ENCODE measurements at places on chromosomes 5 and 9.
A peak's percentile ranks its signal among the peaks of the same experiment; 100 is the strongest.

DNA sequence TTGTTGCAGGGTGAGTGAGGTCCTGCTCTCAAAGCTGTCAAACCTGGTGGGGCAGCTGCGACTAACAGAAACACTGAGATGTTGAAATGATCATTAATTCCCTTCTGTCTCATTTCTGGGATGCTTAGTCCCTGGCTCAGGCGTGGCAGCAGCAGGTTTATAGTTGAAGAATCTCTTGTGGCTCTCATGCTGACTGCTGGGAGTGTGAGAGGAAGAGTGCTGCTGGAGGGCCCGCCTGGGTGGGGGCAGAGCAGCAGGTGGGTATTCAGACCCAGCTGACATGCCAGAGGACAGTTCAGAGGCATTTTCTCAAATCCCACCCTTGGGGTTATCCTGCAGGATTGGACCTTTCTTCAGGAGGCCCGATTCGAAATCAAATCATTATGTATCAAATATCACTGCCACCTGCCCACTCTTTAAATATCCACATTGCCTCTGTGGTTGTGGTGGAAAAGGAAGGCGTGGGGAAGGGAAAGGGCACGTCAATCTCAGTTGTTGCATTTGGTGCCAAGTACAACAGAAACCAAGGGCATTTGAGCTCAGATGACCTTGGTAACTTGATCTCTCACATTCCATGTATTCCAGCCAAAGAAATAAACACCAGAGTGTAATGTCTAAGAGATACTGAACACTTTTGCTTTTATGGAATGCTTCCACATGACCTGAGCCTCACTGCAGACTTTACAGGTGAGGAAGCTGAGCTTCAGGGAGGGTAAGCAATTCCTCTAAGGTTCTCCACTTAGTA is 224.3 kb downstream of the AOPEP start:
- no peak for DNase-seq

GRCh38 chr5:1770443-1770802 is 29.2 kb downstream of the MRPL36 start:
- no peak for DNase-seq

DNA sequence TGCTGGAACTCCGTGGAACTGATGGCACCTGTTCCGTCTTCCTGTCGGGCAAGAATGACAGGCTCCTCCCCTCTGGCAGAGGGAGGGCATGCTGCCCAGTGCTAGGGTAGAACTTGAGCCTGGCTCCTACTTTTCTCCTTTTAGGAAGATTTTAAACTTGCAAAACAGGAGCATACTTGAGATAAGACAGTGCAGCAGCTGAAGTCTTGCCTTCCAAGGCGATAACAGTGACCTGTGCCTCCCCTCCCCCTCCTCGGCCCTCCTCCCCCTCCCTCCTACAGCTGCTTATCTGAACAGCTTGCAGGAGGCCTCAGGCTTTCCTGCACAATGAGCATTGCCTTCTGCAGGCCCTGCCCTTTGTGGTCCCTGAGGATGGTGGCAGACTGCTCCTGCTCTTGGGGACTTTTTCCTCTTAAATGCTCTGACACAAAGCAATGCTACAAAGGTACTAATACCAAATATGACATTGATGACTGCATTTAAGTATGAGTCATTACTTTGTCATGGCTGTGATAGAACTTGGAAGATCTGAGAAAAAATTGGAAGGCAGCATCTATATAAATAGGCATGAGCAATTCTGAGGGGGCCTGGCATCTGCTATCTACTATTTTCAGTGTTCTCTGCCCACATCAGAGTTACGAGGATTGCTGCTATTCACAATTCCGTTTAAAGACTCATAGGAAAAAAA is 2.0 kb downstream of the GADD45G start:
- peak; percentile 80 for DNase-seq

GRCh38 chr5:171152382-171152781 is 156.7 kb upstream of the TLX3 start:
- DNase-seq: peak; percentile 10

GRCh38 chr9:92488681-92489550 is 6.6 kb upstream of the ASPN start:
- no peak for DNase-seq

DNA sequence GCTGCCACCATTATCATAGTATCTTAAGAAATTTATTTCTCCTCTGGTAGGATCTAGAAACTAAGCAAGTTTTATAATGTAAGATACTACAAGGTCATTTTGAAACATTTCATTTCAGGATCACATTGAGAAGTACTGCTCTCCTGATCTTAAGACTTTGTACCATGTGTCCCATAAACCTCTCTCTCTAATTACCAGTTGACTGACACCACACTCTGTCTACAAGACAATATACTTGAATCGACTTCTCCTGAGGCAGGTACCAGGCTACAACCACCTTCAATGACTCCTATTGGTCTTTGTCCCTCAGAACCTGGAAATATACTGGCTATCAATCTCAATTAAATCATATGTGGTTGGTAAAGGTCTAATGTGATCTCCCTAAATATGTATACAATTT is 597.0 kb downstream of the PTPRD start:
- DNase-seq: no peak

DNA sequence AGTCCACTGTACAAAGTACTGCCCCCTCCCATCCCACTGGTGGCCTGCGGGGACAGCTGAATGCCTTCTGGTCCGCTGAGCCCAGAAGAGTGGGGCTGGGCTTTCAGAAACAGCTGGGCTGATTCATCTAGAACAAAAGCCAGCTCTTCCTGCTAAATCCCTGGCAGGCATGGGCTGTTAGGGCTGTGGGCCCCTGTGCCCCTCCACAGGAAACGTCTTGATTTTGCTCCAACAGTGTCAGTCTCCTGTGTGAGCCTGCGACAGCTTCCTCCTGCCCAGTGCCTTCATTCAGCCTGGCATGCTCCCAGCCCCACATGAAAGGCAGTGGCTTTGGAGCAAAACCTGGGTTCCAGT is 6.9 kb upstream of the GSN start:
- DNase-seq: no peak

GRCh38 chr5:17120209-17120608 is 97.2 kb upstream of the BASP1 start:
- no peak for DNase-seq

GRCh38 chr9:120914396-120914795 is 12.2 kb downstream of the TRAF1 start:
- no peak for DNase-seq

- DNase-seq: no peak
Measured at GRCh38 chr9:80836013-80836412, 853.3 kb downstream of the TLE1 start.

DNA sequence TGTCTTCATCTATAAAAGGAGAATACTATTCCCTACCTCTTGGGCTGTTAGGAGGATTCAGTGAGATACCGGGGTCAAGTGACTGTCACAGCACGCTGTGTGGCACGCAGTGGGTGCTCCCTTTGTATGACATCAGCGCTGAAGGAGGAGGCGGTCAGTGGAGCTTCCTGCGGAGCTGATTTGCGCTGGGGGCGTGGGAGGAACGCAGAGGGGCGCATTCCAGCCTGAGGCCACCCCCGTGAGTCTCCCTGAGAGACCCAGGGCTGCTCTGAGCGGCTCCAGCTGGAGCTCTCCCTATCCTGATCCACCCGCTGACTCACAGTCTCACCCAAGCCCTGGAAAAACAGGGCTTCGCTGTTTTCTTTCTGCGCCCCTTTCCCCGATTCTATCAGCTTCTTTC is 24.3 kb upstream of the NEURL1B start:
- peak; percentile 67 for DNase-seq

GRCh38 chr9:114031948-114032840 is 45.9 kb downstream of the AMBP start:
- peak; percentile 39 for DNase-seq

DNA sequence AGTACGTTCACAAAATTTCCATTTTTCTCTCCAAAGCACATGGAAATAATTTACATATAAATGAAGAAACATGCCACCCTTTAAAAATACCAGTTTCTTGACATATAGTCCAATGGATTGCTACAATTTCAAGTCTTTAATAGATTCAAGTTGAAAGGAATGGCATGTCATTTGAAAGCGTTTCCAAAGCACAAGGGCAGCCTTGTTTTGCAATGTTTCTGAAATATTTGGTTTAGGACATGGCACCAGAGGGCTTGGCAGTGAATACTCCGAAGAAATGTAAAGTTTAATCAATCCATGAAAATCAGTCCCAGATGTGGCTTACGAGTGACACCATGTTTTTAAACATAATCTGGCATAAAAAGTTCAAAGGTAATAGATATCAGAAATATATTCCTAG is 333.7 kb downstream of the PDE4D start:
- no peak for DNase-seq

DNA sequence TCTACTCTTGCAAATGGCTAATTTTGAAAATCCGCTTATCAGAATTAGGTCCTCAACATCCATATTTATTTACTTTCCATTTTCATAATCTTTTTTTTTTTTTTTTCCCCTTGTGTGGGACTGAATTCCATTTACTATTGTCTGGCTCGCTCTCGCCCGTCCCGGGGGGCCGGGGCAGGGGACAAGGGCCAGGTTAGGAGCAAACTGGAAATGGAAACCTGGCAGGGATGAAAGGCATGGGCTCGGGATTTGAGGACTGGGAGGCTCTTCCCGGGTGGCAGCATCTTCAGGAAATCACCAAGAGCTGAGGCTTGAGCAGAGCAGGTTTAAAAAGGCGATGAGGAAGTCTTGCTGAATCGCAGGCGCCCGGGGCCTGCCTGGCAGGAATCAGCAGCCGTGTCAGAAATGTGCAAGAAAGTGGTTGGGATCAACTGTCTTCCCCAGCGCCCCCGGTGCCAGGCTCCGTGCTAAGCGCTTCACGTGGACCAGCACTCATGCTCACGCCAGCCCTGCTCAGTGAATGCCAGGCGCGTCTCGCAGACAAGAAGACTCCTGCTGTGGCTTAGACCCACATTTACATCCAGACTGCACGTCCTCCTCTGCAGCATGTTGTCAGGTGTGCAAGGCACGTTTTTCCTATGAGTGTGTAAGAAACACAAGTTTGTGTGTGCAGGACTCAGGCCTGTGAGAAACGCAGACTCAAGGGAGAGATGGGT is 66.3 kb upstream of the UNC5A start:
- DNase-seq: peak; percentile 67

DNA sequence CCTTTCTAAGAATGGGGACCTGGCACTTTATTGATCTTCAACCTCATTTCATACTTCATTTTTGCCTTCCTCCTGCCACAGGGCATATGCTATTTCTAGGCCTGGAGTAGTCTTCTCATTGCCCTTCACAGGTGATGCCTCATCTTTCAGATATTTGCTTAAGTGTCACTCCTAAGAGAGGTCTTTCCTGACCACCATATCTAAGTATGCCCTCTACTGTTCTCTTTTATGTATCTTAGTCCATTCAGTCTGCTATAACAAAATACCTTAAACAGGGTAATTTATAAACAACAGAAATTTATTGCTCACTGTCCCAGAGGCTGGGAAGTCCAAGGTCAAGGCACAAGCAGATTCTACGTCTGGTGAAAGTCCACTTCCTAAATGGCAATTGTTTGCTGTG is 99.1 kb downstream of the ADAMTS6 start:
- DNase-seq: no peak

GRCh38 chr9:16099732-16100536 is 547.1 kb downstream of the CCDC171 start:
- no peak for DNase-seq

DNA sequence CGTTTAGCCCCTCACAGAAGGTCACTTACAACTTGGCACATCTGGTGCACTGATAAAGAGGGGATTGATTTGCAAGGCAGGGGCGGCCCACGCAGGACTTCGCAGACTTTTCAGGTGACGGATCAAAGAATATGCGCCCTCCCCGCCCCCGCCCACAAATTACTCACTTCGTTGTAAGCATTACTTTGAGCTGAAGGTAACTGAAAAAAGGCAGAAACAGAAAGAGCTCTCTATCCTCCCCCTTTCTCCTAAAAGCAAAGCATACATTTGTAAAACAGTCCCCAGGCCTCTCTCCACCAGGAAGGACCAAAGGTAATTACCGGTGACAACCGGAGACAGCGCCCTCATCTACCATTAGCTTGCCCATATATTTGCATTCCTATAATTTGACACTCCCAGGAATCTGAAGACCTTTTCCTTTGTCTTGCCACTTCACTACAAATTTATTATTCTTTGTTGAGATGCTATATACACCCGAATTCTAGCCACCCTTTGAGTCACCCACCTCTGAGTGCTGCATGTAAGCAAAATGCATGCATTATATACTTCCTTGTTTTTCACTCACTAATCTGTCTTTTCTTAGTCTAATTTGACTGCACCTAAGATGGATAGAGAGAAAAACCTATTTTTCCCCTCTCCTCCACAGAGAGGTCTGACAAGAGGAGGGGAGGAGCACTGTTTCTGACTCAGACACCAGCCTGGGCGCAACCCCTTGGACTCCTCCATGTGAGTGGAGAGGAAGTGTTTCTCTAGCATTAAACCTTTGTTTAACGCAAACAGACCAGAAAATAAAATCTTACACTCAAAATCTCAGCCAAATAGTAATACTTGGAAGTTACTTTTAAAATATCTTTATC is 74.7 kb upstream of the SPIN1 start:
- DNase-seq: peak; percentile 53

- no peak for DNase-seq
Measured at GRCh38 chr5:34608859-34609648, 47.1 kb upstream of the RAI14 start.

GRCh38 chr5:132385326-132386105 is 16.0 kb downstream of the SLC22A5 start:
- DNase-seq: peak; percentile 71

DNA sequence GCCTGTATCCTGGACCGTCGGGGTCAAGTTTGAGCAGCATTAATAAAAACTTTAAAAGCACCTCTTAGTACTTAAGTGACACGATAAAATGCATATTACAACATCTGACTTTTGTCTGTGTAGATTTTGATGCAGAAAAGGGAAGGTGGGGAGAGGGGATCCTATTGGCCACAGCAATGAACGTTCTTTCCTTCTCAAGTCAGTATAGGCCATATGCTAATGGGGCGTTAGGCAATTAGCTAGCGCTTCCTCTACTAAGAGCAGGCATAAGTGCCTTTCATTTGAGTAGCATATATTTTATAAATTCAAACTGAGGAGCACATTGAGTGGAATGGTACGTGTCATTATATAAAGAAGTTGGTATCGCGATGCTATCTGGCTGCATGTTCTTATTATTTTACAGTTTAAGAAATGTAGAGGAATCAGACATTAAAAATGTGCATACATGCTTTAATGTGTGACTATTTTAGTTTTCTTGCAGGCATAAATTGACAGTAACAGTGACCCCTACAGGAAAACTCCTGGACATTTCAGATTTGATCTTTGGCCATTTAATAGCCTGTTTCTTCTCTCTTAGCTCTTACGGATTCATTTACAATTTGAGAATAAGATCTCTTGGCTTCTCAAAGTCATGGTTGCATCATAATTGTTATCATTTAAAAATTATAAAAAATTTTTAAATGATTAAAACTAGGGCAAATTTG is 1.1 kb upstream of the GNA14 start:
- DNase-seq: peak; percentile 45

- DNase-seq: no peak
Measured at GRCh38 chr9:69757996-69758675, 1.7 kb downstream of the PTAR1 start.

DNA sequence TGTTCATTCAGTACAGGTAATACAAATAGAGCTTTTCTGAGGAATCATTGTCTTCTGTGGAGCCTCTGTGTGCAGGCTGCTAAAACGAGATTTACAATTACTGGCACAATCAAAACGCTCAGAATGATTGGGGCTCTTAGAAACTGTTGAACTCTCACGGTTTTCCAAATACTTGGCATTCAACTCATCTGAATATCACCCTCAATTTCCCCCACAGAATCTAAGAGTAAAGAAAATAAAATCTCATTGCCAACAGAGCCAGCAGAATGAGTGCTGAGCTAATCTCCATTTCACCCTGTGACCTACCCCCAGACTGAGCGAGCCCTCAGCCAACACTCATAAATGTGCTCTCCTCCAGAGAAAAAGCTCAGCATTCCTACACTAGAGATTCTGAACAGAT is 35.3 kb upstream of the TMED7 start:
- no peak for DNase-seq

- DNase-seq: no peak
Measured at GRCh38 chr9:88418715-88419540, 30.7 kb downstream of the SPIN1 start.

Data from H7 (cell line).